Right renal pelvis (tissue), 4 donors: ENCODE measurements at places on chromosomes 1 and 21. TPM values are rescaled to one million over a fixed set of nuclear protein-coding genes. Genes with fewer than 3 reads are reported as not detected.

The CFHR3 gene
- polyA plus RNA-seq = 0.61 TPM

GRCh38 chr1:200892546-200892945 lies 2.2 kb upstream of the INAVA start:
- no peak for DNase-seq

DNA sequence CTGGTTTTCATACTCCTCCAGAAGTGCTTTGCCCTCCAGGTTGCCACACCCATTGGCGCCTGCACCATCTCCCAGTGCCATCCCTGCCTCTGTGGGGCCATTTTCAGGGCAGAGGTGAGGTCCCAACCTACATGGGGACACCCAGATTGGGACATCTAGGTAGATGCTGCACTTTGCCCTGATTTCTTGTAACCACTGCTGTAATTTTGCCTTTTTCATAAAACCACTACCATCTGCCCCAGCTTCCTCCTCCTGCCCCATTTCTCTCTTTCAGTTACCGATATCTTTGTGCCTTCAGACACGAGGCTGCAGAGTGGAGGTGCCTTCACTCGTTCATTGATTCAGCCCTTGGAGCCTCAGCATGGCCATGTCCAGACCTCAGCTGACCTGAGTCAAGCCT lies 21.4 kb downstream of the FAAH start:
- DNase-seq = no peak

DNA sequence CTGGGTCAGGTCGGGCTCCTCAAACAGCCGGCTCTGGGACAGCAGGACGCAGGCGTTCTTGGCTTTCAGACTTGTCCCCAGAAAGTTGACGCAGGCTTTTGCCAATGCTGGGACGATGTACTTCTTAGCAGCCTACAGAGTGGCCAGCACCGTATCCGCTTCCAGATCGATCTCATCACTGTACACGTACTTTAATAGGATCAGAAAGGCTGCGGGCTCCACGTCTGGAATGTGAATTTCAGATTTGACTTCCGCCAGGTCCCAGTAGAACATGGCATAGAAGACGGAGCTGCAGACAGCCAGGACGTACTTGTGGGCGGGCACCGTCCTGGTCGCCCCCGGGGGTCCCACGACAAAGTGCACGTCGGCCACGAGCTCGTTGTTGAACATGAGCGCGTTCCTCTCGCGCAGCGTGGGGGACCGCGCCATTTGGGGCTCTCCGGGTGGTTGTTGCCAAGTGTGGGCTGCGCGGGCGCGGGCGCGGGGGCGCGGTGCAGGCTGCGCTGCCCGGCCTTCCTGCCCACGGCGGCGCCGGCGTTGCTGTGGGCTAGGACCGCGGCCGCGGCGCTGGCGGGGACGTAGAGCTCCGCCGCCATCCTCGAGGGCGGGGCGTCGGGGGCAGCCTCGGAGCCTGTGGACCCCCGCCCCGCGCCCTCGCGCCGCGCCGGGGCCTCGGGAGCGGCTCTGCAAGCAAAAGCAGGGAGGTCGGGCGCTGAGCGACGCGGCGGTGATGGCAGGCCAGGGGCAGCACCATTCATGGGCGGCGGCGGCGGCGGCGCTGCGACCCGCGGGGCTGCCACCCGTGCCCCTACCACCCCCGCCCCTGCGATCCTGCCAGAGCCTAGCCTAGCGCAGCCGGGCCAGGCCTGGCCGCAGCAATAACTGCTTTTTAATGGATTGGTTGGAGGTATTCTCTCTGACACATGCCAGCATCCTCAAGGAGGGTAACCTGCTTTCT lies 10.6 kb downstream of the CNR2 start:
- DNase-seq = no peak

- DNase-seq = no peak
Measured at GRCh38 chr1:178881950-178882349, 11.1 kb upstream of the ANGPTL1 start.

DNA sequence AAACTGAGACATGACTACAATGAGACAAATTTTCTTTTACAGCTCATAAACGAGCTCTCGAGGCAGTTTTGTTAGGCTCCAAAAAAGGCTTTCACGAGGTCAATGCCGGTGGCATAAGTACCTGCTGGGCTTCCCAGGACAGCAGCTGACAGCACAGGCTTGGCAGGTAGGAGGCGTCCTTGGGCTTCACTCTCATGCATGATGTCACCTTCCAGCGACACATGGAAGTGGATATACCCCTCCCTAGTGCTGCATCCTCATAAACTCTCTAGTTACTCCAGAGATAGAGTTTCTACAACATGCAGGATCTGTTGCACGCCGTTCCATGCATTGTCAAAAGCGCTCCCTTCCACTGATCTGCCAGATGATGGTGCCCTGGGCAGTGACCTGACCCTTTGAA lies 112.5 kb upstream of the PAXBP1 start:
- DNase-seq = no peak

The NR0B2 gene
- 1.7 TPM for polyA plus RNA-seq

The CR2 gene
- 0.90 TPM for polyA plus RNA-seq

The OR14A2 gene
- not detected for polyA plus RNA-seq

DNA sequence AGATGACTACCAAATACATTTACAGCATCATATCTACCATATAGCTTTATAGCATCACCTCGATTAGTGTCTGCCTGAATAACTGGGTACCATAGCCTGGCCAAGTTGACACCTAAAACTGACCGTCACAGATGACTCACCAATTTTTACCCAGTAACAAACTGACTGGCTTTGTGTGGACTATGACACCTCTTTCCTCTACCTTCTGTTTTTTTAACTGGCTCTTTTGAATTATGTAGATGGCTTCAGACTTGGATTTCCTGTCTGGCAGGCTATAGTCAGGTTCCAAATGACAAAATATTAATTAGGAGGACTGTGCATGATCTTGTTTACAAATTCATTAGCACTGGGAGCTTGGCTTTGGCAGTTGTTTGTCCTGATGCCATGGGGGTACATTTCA lies 360.3 kb downstream of the TGFB2 start:
- DNase-seq = no peak

DNA sequence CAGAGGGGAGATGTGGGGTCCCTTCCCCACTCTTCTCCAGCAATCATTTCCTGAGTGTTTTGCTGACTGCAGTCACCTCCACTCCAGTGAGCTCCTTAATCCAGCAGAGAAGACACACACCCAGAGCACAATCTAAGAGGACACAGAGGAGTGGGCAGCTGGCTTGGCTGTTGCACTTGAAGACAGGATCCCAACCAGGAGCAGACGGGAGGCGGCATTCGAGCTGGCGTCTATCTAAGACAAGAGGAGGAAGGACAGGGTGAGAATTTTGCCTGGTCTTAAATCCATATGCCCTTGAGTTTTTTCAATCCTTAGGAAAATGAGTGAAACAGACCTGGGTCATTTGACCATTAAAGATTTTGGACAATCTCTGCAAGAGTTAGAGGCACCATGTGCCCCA lies 56.1 kb upstream of the SIM2 start:
- no peak for DNase-seq
